Thymus (tissue), 14 donors: ENCODE measurements at places on chromosomes 5 and 9. TPM values are rescaled to one million over a fixed set of nuclear protein-coding genes. Genes with fewer than 3 reads are reported as not detected.

DNA sequence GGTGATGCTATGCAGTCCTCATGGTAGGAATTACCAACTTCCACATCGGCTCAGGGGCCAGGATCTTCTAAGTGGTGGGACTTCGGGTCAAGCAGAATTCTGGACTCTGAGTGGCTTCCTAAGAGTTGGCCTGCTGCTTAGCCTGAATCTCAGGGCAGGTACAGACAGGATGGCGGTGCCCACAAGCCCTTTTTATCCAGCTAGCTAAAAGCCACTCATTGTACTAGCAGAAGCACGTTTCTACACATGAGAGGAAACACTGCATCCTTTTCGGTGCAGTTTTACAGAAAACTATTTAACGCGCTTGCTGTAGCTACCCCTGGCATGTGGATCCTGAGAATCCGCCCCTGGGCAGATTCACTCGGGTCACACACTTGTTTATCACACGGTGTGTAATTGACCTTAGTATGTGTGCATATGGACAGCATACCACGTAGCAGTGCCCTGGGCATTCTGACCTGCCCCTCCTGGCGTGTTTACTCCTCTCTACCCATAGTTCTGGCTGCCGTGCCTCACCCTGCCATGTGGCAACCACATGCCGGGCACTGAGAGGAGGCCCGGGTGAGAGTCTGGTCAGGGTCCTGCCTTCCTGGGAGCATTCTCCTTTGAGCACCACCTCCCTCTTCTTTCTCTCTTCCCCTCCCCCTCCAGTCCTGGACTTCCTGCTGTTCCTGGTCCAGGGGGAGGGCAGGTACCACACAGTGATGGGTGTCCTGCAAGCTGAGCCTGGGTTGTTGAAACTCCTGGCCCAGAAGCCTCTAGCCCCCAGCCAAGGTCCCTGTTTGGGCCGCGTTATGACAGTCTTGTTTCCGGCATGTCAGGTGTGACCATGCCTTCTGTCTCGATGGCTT lies 65.9 kb downstream of the DAB2IP start:
- DNase-seq: no peak

GRCh38 chr5:5666369-5666768 lies 243.9 kb downstream of the ICE1 start:
- no peak for DNase-seq

The CCL27 gene
- polyA plus RNA-seq: 48.4 TPM

The DMRT3 gene
- 0.21 TPM for polyA plus RNA-seq

The BHMT2 gene
- 1.0 TPM for polyA plus RNA-seq

The TMEM174 gene
- polyA plus RNA-seq: 0.02 TPM

The PAPPA gene
- 0.34 TPM for polyA plus RNA-seq

- DNase-seq: no peak
These were observed 157.2 kb upstream of the ISL1 start for GRCh38 chr5:51225789-51226742.

The NME5 gene
- polyA plus RNA-seq: 4.3 TPM
